ENCODE measurements at places on chromosomes 3 and 15.

- DNase-seq, result no peak
Measured at GRCh38 chr3:38548154-38548931, 52.2 kb downstream of the EXOG start.

GRCh38 chr15:59104602-59104911 lies 389 bp upstream of the CCNB2 start:
- no peak for DNase-seq

GRCh38 chr3:191476066-191476772 lies 15.3 kb downstream of the PYDC2 start:
- no peak for DNase-seq

- DNase-seq, result no peak
Measured at GRCh38 chr3:65854606-65855304, 184.0 kb downstream of the MAGI1 start.

DNA sequence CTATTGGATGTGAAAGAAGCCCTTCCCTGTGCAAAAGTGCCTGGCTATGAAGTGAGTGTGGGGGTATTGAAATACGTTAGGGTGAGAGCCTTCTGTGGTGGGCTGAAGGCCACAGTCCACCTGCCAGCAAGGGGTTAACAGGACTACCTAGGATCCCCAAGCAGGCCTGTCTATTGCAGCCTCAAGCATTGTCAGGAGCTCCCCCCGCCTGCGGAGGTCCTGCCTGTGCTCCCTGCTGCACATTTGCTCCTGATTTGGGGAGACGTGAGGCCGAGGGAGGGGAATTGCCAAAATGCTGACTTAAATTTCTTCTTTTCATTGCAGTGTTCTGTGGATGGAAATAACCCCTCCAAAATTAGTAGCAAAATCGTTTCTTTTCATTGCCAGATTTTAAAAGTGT lies 56.2 kb downstream of the GABRG3 start:
- no peak for DNase-seq

- DNase-seq, result no peak
Measured at GRCh38 chr3:143627336-143627735, 220.9 kb downstream of the SLC9A9 start.

DNA sequence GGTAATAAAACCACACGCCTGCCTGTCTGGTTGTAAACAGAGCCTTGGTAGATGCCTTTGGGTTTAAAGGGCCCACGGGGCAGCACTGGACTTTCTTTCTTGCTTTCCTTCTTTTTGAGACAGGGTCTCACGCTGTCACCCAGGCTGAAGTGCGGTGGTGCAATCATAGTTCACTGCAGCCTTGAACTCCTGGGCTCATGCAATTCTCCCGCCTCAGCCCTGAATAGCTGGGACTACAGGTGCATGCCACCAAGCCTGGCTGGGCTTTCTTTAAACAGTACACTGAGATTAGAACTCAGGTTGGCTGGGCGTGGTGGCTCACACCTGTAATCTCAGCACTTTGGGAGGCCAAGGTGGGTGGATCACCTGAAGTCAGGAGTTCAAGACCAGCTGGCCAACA lies 42.2 kb downstream of the POC1A start:
- no peak for DNase-seq

- no peak for DNase-seq
Measured at GRCh38 chr3:47379411-47379899, 1.4 kb upstream of the PTPN23 start.

GRCh38 chr3:135973841-135974240 lies 8.3 kb downstream of the PPP2R3A start:
- DNase-seq, result no peak

DNA sequence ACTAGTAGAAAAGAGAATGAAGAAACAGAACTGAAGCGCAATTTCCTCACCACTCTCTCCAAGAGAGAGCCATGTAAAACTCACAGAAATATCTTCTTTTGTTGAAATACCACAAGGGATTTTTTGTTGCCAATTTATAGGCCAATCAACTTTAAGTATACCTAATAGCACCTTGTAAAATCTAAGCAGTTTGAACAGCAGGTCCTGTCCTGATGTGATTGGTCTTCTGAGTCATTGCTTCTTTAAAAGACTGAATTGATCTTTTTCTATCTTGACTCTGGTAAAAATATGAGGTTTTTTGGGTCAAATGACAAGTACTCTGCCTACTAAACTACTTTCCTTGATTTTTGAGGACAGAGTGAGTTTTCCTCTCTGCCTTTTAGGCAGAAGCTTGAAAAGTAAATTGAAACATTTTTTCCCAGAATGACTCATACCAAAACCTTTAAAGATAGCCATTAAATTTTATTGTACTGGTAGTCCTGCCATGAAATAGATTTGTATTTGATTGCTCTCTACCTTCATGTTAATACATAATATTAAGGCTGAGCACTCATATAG lies 343.9 kb upstream of the CBLB start:
- DNase-seq, result no peak
